ENCODE measurements at places on chromosomes 1 and 21. TPM values are rescaled to one million over a fixed set of nuclear protein-coding genes. Genes with fewer than 3 reads are reported as not detected.
A peak's percentile ranks its signal among the peaks of the same experiment; 100 is the strongest.

- DNase-seq, result no peak
Observed at GRCh38 chr1:32232558-32233304, 10.5 kb downstream of the EIF3I start.

BEND5 gene
- 1.4 TPM for total RNA-seq

GRCh38 chr1:26281971-26282370, 2.1 kb downstream of the SH3BGRL3 start:
- peak; percentile 28 for DNase-seq

DNA sequence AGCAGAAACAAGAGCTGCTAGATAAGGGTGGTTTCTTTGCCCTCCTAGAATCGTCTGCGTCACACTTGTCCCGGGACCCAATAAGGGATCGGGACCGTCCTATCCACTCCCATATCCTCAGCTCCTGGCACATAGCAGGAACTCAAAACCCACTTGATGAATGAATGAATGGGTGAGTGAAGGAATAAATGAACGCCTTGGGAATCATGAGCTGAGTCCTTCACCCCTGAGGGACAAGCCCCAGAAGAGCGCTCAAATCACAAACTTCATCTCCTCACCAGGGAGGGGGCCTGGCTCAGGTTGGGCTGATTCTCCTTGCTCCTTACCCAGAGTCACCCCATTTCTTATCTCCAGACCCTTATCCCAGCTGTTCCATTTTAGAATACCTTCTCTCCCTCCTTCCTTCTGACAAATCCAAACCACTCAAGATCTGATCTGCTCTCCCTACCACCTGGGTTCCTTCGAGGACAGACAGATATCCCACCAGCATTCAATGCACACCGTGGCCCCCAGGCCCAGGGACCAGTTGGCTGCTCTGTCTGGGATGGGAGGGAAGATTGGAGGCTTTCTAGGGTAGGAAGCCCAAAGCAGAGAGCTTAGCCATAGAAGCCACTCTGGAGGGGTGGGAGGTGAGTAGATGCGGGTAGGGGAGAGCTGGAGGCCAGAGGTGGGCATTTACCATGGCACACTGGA, 643 bp upstream of the MOB3C start:
- DNase-seq, result no peak

GRCh38 chr1:220734571-220735326, 13.4 kb upstream of the MTARC2 start:
- DNase-seq, result no peak

NTRK1 gene
- not detected for total RNA-seq

DNA sequence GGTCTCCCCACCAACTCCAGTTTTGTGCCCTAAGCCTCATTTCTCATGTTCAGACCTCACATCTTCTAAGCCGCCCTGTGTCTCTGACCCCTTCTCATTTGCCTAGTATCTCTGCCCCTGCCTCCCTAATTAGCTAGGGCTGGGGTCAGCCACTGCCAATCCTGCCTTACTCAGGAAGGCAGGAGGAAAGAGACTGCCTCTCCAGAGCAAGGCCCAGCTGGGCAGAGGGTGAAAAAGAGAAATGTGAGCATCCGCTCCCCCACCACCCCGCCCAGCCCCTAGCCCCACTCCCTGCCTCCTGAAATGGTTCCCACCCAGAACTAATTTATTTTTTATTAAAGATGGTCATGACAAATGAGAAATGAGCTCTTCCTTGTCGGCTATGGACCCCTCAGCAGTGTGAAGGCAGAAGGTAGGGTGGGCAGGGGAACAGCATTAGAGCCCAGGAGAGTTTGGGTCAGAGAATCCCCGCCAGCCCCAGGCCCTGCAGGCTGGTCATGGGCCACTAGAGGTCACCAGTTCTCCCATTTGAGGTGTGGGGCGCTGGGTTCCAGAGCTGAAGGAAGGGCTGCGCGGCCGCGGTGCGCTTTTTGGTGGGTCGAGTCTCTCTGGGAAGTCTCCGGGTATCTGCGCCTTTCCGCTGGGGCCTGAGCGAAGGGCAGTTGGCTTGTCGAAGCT, 11.5 kb downstream of the ADAMTSL4 start:
- DNase-seq, result peak; percentile 86

DNA sequence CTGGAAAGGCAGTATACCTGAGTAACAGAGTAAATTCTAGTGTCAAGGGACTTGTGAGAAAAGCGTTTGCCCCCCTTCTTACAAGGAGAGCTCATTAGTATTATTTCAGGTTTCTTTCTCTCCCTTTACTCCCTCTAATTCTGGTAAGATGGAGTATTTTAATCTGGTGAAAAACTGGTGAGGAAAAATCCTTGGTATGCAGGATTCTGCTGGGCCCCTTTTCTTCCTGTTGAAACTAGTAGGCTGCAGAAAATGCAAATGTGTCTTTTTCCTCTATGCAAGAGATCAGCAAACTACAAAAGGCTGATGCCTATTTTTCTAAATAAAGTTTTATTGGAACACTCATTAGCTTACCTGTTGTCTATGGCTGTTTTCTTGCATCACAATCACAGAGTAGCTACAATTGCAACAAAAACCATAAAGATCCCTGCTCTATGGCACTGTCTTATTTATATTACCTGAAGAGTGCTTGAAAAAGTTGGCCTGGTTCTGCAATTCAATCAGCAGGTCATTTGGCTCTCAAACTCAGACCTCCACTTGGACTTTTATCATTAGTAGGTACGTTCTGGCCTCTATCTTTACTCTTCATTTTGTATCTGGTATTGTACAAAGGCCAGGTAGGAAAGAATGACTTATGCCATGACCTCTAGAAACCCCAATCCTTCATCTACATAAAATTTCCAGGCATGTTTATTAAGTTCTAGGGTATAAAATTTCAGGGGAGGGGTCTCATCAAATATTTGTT, 109.6 kb downstream of the AKT3 start:
- no peak for DNase-seq

RCAN3 gene
- total RNA-seq, result 2.1 TPM

GRCh38 chr1:29490204-29490934, 254.0 kb downstream of the PTPRU start:
- DNase-seq, result no peak

GRCh38 chr21:25169370-25169769, 437.9 kb downstream of the MRPL39 start:
- DNase-seq, result no peak

LRIF1 gene
- total RNA-seq, result 11.7 TPM

DNA sequence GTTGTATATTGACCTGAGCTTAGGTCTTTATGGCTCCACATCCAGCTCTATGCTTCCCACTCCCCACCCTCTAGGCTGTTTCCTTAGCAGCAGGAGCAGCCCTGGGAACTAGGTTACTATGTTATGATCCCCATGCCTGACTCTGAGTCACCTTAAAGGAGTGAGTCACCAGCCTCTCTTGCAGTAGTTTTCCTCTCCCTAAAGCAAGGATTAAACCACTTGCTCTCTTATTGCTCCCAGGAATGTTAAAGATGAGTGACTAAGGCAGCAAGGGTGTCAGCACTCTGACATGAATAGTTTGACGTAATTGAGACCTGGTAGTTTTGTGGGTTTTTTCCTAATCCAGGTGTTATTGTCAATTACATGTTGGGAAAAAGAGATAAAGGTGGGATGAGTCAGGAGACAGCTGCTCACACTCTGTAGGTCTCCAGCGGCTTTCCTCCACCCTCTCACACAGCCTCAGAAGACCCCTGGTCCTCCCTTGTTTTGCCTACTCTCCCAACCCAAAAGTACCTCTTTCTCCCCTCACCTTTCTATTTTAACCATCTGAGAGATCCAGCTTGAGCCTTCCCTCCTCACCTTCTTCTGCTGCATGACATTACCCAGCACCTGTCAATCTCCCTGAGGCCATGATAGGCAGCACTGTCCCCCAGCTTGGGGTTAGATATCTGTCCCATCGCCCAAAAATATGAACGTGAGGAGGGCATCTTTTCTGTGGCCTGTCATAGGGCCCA, 369.1 kb upstream of the VAMP3 start:
- DNase-seq, result no peak

- DNase-seq, result no peak
Observed at GRCh38 chr1:179021873-179022272, 3.8 kb upstream of the FAM20B start.

CELF3 gene
- not detected for total RNA-seq

C8B gene
- total RNA-seq, result not detected

IGSF5 gene
- not detected for total RNA-seq

GRCh38 chr1:43147625-43148327, 24.3 kb downstream of the EBNA1BP2 start:
- no peak for DNase-seq

GRCh38 chr1:182598296-182598695, 5.9 kb downstream of the RGS16 start:
- no peak for DNase-seq

EFHD2 gene
- 8.1 TPM for total RNA-seq

DNA sequence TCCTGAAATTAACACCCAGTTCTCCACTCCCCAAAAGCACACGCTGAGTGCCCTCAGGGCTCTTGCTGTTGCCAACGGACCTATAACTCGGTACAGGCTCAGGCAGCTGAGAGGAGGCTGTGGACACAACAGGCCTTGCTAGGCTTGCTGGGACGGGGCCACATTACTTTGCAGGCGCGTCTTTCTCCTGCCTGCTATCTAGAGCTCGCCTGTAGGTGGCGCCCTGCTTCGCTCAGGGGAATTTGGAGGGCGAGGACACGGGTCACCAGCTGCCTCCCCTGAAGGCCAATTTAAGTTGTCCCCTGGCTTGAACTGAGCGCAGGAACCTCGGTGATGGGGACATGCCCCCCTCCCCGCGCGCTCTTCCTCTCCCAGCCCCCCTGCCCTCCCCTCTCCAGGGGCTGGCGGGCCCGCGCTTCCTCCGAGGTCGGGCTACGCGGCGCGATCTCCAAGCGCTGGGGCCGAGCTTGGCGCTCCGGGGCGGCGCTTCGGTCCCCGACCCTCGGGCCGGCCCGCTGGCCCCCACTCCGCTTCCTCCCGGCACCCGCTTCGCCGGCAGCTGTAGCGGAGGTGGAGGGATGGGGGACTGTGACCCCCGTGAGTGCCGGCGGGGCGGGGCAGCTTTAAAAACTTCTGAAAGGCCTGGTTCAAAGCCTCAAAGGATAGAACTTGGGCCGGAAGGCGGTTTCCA, 32.4 kb upstream of the NFIA start:
- peak; percentile 87 for DNase-seq

- DNase-seq, result no peak
Observed at GRCh38 chr1:1434131-1434823, 1.2 kb upstream of the VWA1 start.

ZNF697 gene
- 3.1 TPM for total RNA-seq

- no peak for DNase-seq
Observed at GRCh38 chr1:68506386-68506785, 9.5 kb upstream of the DEPDC1 start.

- no peak for DNase-seq
Observed at GRCh38 chr21:35386491-35387079, 337.5 kb upstream of the RUNX1 start.

- DNase-seq, result no peak
Observed at GRCh38 chr1:55747408-55747841, 532.3 kb upstream of the USP24 start.

GRCh38 chr1:2152954-2153353, 41.6 kb downstream of the FAAP20 start:
- DNase-seq, result no peak

DNA sequence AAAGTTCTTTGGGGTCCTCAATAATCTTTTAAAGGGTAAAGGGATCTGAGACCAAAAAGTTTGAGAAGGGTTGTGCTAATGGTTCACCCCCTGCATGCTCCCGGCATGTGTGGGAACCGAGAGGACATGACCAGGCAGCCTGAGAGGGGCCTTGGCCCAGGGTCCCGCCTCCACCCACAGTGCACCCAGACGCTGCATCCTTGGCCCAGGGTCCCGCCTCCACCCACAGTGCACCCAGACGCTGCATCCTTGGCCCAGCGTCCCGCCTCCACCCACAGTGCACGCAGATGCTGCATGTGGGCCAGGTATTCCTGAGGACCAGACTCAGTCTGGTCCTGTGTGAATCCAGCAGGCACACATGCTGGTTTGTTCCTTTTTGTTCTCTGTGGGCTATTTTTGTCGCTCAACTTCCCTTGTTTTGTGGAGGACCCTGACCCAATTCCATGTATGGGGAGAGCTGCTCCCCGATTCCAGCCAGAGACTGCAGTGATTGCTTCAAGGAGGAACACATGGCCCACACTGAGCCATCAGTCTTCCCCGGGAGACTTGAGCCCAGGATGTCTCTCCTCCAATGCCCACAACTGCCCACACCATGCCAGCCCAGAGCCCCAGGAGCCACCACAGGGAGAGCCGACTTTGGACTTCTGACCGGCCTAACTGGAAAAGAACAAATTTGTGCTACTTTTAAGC, 3.5 kb downstream of the NPHP4 start:
- peak; percentile 1 for DNase-seq

- no peak for DNase-seq
Observed at GRCh38 chr1:58726581-58726980, 26.7 kb upstream of the MYSM1 start.

GRCh38 chr1:31717341-31717740, 13.5 kb upstream of the COL16A1 start:
- no peak for DNase-seq

DNA sequence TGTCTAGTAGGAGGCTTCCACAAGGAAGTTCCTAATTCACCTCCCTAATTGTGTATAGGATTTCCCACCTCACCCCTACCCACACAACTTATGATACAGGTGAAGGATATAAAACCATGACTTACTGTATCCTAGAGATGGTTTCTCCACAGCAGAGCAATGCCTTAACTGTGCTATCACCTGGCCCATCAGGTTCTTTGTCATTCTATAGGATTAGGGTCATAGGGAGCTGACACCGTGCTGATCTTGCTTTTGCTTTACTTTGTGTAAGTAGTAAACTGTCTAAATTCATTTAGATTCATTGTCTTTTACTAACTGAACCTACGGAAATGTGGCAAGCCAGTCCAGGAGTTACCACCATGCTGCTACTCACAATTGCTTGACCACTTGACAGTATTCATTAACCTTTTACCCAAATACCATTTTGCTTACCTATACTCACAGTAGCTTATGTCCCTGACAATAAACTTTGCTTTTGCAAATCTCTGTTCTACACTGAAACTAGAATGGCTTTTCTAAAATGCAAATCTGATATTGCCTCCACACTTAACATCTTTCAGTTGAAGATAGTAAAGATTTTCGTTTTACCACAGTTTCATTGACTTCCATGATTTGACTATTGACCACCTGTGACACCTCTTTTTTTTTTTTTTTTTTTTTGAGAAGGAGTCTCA, 147.6 kb downstream of the IFI44 start:
- no peak for DNase-seq

- no peak for DNase-seq
Observed at GRCh38 chr1:244028701-244029100, 22.4 kb upstream of the ZBTB18 start.

DNA sequence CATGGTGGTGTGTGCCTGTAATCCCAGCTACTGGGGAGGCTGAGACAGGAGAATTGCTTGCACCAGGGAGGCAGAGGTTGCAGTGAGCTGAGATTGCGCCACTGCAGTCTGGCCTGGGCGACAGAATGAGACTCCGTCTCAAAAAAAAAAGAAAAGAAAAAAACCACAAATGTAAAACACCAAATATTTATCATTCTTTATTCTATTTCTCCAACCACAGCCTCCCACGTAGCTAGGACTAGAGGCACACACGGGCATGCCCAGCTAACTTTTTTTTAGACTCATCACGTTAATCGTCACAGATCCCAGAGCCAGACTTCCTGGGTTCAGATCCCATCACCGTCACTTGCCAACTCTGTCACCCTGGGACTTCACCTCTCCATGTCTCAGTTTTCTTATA, 13.5 kb downstream of the DNAJC16 start:
- no peak for DNase-seq

PGLYRP3 gene
- total RNA-seq, result not detected

- DNase-seq, result no peak
Observed at GRCh38 chr1:58648842-58649241, 51.0 kb downstream of the MYSM1 start.

- no peak for DNase-seq
Observed at GRCh38 chr1:108512239-108513043, 47.5 kb upstream of the EEIG2 start.

- DNase-seq, result no peak
Observed at GRCh38 chr1:230768903-230769570, 21.8 kb downstream of the CAPN9 start.
